HAP-1 (cell line): ENCODE measurements at places on chromosomes 2 and 18.
A peak's percentile ranks its signal among the peaks of the same experiment; 100 is the strongest.

DNA sequence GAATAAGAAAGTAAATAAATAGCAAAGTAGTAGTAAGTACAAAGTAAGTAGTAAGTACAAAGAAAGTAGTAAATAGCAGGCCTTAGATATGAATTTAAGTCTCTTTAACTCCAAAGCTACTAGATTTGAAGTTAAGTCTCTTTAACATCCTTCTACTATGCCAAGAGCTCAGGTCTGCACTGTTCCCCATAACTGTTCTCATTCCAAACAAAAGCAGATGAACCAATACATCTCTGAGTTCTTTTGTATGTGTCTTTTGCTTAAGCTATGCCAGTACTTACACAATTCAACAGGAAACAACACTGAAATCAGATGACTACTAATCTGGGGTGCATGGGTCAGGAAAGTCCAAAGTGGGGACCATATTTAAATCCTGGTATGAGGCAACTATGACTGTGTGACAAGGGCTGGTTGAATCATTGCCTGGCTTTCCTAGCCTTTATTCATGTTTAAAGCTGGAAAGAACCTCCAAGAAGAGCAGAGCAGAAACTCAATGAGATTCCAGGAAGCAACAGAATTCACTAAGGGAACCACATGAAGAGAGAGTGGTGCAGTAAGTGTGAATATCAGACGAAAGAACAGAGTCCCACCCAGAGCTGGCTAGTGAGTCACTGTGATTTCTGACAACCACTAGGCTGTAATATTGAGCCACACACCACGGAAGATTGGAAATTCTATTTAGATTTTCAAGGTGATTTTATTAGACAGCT is 51.0 kb upstream of the CYP26B1 start:
- DNase-seq: no peak

DNA sequence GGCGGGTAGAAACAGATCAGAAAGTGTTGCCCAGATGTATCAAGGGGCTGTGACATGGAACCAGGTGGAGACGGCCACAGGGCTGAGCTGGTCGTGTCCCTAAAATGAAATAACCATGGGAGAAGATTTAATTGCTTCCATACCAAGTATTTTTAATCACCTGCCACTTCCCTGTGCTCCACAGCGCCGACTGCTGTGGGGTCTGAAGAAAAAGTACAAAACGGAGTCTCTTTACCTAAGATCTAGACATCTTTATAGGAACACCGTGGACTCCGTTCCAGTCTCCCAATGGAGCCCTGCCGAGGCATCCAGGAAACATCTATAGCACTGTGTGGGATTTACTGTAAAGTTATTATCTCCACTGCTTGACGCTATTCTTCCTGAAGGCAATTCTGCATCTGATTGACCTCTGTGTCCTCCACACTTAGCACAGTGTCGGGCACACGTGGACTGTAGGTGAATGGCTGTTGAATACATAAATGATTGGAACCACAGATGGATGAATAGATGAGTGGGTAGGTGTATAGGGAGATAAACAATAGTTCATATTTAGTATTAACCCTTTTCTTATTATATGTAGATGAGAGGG is 21.6 kb upstream of the GYPC start:
- DNase-seq: peak; percentile 42

DNA sequence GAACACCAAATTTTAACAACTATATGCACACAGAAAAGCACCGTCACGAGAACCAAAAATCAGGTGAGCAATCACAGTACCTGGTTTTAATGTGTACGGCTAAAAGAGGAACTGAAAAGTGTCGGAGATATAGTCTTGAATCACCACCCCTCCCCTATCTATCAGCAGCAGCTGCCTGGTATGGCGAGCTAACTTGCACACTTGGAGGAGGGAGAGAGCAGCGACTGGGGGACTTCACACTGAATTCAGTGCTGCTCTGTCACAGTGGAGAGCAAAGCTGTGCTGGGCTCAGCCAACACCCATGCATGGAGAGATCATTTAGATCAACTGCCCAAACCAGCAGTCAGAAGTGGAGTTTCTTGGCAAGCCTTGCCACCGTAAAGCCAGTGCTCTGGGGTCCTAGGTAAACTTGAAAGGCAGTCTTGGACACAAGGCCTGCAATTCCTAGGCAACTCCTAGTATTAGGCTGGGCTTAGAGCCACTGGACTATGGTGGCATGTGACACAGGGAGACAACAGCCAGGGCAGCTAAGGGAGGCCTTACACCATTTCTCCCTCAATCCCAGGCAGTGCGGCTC is 89.2 kb upstream of the CD226 start:
- DNase-seq: no peak

DNA sequence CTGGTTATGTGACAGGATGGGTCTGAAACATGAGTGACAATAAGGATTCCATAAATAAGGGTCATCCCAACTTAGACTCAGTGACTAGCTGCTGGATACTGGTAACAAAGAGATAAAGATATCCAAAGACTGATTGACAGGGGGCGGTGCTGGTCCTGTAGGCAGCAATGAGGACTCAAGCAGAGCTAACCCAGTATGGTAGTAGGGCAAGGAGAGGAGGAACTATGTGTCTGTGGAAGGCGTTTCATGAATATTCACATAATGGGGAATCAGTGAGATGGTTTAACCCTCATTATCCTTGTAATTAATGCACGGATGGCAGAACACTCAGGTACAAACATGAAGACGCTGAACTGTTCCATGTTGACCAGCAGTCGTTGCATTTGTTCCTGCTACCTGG is 102.5 kb upstream of the EML6 start:
- no peak for DNase-seq

GRCh38 chr2:11945139-11946126 is 199.0 kb downstream of the LPIN1 start:
- DNase-seq: no peak

DNA sequence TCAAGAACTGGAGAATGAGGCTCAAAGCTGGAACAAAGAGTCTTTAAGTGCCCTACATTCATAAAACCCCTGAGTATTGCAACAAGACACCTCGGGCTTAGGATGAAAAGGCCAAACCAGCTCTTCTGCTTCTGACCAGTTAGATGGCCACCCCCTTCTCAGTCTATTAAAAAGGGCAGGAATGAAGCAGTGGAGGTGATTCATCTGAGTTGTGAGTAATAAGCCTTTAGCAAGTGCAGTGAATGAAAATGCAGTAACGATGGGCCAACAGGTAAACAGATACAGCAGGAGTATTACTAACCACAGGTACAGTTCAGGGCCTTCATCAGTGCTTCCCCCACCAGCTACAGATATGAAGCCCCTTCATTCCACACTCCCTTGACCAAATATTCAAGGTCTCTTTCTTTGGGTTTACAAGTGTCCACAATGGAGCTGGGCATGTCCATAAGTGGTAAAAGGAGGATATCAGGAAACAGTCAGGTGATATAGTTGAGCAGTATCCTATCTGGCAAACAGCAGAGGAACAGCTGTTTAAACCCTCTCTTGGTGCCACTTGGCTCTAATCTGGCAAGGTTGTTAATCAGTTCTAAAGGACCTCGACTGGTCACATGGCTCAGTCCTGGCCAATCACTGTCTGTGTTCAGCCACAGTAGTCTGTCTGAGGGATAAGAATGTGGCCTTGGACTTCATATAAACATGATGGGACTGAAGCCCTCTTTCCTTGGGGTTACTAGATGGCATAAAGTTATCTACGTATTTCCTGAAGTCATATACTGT is 17.8 kb downstream of the SERPINB13 start:
- no peak for DNase-seq

GRCh38 chr2:121994238-121995206 is 239.1 kb downstream of the TSN start:
- no peak for DNase-seq

DNA sequence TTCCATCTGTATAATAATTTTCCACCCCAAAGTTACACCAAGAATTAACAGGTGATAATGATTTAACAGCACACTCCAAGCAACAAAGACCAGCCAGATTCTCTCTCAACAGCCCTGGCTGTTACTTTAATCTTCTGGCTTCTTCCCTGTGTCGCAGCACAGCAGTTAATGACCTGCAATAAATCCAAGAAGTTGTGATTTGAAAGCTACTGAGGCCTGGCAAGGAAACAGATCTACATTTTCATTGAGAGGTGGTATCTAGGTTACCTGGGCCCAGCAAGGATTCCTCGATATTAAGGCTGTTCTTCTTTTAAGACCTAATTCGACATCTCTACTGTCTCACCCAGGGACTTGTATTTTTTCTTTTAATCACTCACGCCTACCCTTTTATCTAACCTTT is 433.8 kb downstream of the NBAS start:
- DNase-seq: no peak

- DNase-seq: peak; percentile 68
These were observed 2.4 kb downstream of the MARS2 start for GRCh38 chr2:197707316-197708213.

DNA sequence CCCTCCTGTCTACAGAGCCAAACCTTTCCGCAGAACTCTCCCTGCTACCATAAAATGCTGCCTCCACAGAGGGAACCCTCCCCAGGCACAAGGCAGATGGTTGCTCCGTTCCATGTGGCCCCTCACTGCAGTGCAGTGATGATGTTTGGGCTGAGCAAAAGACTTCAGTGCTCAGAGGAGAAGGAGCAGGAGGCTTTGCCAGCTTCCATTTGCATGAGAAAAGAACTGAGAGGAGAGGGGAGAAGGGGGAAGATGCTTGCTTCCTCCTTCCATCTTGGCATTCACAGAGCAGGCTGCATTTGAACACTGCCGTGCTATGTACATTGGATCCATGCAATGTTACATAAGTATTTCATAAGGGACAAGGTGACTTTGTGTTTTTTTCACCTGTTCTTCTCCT is 46.6 kb upstream of the TMEM200C start:
- no peak for DNase-seq

GRCh38 chr2:37457401-37457901 is 113.0 kb downstream of the QPCT start:
- DNase-seq: no peak

DNA sequence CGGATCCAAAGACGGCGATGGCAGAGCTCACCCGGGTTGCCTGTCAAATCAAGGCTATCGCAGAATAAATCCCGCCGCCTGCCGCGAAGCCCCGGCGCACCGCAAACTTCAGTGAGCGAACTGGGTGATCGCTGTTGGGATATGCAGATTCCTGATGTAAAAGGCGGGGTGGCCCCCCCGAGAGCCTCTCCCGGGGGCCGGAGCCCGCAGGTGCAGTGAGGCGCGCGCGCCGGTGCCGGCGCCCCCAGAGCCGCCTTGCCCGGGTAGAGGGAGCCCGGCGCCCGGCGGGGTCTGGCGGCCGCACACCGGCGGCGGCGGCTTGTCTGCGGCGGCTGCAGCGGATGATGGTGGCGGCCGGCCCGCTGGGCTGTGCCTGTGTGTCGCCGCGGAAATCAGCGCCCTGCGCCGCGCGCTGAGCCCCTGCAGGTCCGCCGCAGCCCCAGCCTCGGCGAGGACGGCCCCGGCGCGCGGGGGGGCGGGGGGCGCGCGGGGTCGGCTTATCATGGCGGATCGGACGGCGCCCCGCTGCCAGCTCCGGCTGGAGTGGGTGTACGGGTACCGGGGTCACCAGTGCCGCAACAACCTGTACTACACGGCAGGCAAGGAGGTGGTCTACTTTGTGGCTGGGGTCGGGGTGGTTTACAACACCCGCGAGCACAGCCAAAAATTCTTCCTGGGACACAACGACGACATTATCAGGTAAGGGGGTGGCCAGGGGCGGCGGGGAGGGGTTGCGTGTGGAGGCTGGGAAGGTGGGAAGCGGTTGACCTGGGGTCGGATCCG is 1.3 kb downstream of the EML6 start:
- no peak for DNase-seq

GRCh38 chr2:186105016-186105724 is 366.6 kb downstream of the FSIP2 start:
- no peak for DNase-seq

DNA sequence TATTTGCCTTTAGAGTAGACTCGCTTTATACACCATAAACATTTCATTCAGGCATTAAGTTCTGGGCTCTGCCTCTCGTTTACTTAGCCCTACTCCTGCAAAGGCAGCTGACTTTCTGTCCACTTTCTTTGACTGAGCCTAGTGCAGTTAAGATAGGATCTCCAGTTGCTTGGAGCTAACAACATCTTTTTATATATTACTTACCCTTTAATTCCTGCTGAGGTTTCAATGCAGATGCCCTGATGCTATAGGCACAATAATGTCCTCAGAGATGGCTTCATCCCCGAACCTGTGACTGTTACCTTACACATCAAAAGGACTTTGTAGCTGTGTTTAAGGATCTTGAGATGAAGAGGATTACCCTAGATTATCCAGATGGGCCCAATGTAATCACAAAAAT is 505.8 kb upstream of the TNP1 start:
- DNase-seq: no peak

DNA sequence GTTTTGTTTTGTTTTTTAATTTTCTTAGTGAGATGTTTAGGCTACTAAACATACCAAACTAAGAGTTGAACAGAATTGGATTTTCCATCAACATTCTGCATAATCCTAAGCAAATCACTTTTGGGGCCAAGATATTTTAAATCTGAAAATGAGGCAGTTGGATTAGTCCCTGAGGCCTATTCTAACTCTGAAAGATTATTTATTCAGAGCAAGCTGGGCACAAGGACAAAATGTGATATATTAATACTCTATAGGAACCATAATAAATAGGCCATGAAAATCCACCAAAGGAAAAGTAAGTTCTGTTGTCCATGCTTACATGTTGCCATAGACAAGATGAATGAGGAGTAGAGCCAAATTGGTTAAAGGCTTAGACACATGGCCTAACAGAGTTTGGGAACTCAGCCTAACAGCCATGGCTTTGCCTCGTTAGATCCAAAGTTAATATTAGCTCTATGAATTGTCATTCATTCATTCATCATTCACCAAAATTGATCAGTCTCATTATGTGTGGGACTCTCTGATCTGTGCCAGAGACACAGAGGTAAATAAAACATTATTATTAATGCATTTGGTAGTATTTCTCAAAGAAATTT is 183.5 kb downstream of the SCG2 start:
- DNase-seq: no peak

DNA sequence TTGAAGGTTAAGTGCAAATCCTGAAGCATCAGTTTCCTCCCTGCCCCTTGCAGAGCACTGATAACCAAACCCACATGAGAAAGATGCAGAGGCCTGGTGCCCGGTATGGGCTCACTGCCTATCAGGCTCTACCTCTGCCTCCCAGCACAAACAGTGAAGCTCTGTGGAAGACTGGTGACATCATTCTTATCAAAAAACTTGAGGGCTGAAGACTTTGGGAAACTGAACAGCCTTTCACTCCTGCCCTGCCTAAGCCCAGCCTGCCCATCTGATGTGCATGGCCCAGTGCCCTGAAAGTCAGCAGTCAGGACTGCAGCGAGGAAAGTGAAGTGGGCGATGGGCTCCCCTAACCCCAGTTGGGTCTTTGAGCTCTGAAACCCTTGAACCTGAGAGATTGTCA is 174.8 kb upstream of the ARL4C start:
- DNase-seq: no peak

DNA sequence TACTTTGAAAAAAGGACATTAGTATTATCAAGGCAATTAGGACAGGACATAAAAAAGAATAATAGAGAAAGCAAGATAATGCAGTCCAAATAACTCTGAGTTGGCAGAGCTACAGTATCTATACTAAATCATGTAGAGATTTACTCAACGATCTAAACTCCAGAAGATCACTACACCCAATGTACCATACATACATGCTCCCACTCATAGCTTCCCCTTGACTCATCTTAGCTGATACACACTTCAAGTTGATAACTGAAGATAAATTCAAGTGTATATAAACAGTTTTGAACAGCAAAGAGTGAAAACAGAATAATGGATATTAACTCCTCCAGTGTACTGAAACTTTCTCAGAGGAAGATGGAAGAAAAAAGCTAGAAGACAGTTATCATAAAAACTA is 78.5 kb downstream of the SESTD1 start:
- no peak for DNase-seq
